Stimulated activated CD8-positive, alpha-beta memory T cell treated with anti-CD3 and anti-CD28 coated beads, Interleukin-4, amount 100 ng/mL, for 4 hours (primary cell): ENCODE measurements at places on chromosomes 11 and 22.

DNA sequence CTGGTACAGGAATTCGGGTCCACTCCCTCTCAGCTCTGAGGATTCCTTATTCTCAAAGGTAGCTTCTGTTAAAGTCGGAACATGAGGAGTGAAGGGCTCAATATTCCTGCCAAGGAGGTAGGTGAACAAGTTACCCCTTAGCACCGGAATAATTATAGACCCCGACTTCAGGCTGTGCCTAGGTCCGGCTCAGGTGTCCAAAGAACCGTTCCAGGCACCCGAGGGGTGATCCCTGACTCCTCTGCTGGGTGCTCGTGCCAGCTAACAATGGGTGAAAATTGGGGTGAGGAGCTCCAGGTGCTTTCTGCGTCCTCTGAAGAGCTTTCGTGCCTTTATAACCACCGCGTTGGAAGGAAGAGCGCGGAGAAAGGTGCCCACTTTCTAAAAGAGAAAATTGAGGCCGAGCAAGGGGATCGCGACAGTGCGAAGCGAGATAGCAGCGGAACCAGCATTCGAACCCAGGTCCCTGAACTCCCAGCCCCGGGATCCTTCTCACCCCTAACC lies 393 bp downstream of the CYB561A3 start:
- DNase-seq, result no peak

GRCh38 chr11:92885600-92885999 lies 83.9 kb upstream of the MTNR1B start:
- no peak for DNase-seq

DNA sequence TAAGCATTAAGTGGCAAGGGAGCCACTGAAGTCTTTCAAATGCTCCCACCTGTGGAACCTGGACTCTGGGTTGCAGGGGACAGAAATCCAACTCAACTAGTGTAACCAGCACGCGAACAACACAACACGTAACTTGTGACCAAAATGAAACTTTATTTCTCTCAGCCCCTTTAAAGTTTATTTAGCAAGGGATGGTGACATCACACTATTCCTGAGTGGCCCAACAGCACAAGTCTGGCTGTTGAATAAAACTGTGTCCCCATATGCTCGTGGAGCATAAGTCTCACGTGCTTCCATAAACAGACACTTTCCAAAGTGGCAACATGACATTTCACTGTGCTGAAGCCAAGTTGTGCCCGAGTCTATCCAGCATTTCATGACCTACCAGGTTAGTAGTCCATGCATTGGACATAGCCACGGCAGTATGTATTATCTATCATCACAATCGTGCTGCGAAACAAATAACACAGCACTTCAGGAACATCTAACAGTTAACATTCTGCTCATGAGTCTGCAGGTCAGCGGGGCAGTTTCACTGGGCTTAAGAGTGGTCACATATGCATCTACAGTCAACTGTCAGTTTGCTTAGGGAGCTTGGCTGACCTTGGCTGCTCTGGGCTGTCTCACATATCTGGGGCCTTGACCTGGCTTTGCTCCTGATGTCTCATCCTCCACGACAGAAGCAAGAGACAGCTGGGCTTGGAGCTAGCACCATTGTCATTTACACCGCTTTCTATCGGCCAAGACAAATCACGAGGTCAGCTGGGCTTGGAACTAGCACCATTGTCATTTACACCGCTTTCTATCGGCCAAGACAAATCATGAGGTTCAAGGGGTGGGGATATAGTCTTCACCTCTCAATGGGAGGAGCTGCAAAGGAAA lies 35.0 kb upstream of the LMO2 start:
- no peak for DNase-seq

DNA sequence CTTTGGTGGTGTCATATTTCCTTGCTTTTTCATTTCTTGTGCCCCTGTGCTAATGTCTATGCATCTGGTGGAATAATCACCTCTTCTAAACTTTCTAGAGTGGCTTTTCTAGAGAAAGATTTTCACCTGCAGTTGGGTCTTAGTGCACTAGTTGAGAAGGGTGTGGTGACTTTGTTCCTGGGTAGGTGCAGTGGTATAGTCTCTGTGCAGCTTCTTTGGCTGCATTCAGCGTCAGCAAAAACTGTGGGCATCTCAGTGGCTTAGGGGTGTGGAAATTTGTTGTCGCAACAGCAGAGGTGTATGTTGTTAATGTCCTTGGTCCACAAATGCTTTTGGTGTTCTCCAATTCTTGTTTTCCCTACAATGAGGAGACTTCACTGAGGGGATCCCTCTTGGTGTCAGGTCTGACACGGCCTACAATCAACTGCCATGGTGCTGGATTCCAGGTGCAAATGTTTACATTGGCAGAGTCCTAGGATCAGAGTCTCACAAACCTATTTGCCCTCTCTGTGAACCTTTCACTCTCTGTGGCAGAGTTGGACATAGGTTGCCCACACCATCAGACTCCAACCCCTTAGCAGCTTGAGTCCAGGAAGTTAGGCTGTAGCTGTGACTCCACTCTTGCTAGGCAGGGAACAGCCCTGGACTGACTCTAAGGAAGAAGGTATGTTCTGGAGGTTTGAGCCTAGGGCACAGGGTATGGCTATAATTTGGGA lies 48.8 kb downstream of the GDPD4 start:
- DNase-seq, result no peak

DNA sequence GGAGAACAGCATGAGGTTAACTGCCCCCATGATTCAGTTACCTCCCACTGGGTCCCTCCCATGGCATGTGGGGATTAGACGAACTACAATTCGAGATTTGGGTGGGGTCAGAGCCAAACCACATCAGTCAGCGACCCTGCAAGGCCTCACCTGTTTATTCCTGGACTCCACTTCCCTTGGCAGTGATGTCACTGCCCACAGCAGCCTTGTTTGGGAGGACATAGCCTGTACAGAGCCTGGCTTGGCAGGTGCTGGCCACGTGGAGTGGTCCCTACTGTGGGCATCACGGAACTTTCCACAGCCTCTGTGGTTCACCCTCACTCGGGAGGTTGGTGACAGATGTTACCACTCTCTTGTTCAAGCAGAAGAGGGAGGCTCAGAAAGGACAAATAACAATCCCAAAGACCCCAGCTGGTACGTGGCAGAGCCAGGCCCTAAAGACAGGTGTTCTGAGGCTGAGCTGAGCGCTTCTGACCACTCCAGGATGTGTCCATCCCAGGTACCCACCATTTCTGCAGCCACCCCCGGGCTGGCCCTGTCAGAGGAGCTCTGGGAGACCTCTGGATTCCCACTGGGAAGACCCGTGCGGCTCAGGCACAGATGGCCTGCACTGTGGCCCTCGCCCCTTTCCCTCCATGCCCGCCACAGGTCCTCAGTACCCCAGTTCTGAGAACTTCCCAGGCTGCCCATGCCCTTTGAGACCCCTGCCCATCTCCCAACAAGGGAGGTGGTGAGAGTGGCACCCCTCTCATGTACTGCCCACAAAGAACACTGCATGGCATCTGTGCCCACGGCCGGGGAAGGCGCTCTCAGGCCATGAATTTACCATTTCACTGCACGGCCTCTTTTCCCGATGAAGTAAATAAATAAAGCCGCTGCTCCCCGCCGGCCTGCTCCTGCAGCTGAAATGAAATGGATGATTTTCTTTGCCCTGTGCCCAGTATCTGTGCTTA lies 605.8 kb downstream of the TBC1D22A start:
- no peak for DNase-seq

GRCh38 chr22:19543970-19544708 lies 19.9 kb upstream of the CLDN5 start:
- DNase-seq, result no peak

DNA sequence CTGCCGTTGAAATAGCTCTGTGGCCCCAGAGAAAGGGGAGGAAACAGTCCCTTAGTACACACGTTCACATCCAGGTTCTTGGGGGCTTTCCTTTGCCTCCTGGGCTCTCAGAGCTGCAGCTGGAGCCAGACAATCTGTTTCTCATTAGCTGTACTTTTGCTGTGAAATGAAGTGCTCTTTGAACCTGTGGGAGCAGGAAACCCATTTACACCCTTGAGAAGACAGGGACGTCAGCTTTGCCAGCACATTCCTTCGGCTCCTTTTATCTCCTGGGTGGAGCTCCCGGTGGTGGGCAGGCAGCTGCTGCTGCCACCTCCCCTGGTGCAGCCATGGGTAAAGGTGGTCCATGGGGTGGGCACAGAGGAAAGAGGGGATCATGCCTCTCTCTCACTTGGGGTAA lies 80.6 kb upstream of the TIMP3 start:
- no peak for DNase-seq

- DNase-seq, result no peak
Observed at GRCh38 chr11:94747601-94748041, 20.5 kb upstream of the AMOTL1 start.

GRCh38 chr11:21122523-21122922 lies 453.1 kb downstream of the NELL1 start:
- no peak for DNase-seq

DNA sequence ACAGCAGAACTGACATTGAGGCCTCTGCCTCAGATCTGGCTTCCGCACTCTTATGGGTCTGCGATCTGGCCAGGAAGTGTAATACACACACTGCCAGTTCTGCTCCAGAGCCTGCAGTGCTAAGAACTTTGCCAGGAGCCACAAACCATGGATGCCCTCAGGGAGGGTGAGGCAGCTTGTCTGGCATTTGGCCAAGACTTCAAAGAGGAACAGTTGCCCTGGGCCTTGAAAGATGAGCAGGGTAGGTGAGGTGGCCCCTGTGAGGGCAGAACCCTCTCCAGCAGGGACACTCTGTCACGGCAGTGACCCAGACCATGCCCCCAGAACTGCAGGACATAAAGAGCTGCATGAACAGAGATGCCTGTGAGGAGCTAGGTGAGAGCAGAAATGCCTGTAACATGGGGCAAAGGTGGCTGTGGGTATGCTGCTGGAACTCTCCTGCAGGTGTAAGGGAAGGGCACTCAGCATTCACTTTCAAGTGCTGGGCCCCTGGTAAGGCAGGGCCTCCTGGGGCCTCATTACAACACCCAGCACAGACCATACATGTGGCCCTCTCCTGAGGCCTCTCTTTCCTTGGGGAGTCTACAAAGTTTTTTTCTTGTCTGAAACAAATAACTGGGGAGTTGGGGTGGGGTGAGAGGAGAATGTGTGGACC lies 47.3 kb downstream of the NEU3 start:
- DNase-seq, result no peak

GRCh38 chr11:1744137-1744886 lies 6.1 kb downstream of the IFITM10 start:
- no peak for DNase-seq

- no peak for DNase-seq
Observed at GRCh38 chr11:1153105-1153950, 4.4 kb upstream of the MUC5AC start.

- no peak for DNase-seq
Observed at GRCh38 chr22:32623943-32624342, 149.3 kb downstream of the FBXO7 start.

GRCh38 chr11:131300439-131300717 lies 70.0 kb upstream of the NTM start:
- no peak for DNase-seq

GRCh38 chr11:102046841-102047240 lies 396 bp upstream of the CFAP300 start:
- no peak for DNase-seq

- DNase-seq, result no peak
Observed at GRCh38 chr11:8748317-8748716, 65.7 kb downstream of the RPL27A start.

DNA sequence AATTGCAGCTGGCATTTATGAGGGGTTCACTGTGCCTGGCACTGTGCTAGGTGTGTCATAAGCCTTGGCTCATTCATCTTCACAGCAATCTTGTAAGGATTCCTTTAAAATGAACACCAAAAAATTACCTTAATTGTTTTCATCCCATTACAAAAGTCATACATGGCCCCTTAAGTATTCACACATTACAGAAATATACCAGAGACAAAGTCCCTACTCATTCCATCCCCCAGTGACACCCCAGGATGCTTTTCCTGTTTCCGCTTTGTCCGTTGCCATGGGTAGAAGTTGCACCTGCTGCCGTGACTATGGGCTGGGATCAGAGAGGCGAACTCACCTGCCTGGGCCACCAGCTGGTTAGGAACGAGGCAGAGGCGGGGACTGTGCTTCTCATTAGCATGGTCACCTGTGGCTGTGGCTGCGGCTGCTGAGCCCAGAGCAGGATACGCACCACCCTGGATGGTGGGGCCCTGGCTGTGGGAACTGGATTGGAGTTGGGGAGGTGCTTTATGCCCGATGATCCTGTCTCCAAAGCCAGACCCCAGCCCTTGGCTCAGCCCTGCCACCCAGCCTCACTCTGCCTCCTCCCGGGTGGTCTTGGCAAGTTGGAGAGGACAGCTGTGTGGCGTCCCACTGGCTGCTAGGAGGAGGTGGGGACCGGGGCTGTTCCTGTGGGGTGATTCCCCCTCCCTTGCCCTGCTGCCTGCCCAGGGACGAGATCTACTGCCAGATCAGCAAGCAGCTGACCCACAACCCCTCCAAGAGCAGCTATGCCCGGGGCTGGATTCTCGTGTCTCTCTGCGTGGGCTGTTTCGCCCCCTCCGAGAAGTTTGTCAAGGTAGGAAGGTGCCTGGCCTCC lies 60.8 kb downstream of the MYO7A start:
- DNase-seq, result no peak

DNA sequence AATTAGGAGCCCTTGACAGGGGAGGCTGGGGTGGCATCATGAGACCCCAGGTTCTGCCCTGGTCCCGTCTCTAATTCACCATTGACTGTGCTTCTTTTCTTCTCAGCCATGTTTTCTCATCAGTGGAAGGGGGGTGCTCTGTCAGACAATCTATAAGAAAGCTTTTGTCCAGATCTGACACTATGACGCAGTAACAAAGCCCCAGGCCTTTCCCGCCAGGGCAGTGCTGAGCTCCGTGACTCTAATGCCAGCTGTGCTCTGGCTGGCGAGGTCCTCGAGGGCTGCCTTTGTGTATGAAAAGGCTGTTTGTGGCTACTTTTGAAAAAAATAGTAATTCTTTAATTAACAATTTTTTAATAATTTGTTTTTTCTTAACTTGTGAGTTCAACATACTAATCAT lies 3.2 kb downstream of the CD6 start:
- no peak for DNase-seq

DNA sequence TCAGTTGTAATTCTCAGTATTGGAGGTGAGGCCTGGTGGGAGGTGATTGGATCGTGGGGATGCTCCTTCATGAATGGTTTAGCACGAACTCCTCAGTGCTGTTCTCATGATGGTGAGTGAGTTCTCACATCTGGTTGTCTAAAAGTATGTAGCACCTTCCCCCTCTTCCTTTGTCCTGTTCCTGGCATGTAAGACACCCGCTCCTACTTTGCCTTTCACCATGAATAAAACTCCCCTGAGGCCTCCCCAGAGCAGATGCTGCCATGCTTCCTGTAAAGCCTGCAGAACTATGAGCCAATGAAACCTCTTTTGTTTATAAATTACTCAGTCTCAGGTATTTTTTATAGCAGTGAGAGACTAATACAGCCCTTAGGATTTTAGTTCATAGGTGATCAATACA lies 191.5 kb downstream of the MAML2 start:
- no peak for DNase-seq

- no peak for DNase-seq
Observed at GRCh38 chr11:70476669-70477068, 78.3 kb downstream of the CTTN start.

- no peak for DNase-seq
Observed at GRCh38 chr11:68651208-68651984, 32.9 kb upstream of the GAL start.
